Suppressor macrophage treated with lipopolysaccharide for 1 hour (primary cell): ENCODE measurements at places on chromosomes 1 and 21.

DNA sequence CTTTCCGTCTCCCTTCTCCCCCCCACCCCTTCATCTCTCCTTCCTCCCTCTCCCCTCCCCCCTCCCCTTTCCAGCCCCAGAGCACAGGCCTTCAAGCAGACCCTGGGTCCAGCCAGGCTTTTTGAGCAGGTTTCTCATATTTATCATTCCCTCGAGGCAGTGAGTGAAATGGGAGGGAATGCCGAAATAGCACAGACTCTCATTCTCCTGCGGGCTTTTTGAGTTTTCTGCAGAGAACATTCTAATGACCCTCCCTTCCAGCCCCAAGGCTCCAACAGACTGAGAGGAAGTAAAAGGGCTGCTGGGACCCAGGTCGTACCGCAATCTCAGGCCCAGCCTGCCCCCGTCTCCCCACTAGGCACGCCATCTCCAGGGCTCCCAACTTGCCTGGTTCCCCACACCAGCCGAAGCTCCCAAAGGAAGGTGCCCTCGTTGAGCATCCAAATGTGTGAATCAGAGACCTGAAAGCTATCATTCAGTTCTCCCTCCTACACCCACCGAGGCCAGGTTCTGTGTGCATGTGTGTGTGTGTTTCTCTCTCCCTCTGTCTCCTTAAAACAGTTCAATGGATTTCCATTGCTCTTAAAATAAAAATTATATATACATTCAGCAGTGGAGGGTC lies 22.3 kb downstream of the ACTA1 start:
- DNase-seq = no peak

DNA sequence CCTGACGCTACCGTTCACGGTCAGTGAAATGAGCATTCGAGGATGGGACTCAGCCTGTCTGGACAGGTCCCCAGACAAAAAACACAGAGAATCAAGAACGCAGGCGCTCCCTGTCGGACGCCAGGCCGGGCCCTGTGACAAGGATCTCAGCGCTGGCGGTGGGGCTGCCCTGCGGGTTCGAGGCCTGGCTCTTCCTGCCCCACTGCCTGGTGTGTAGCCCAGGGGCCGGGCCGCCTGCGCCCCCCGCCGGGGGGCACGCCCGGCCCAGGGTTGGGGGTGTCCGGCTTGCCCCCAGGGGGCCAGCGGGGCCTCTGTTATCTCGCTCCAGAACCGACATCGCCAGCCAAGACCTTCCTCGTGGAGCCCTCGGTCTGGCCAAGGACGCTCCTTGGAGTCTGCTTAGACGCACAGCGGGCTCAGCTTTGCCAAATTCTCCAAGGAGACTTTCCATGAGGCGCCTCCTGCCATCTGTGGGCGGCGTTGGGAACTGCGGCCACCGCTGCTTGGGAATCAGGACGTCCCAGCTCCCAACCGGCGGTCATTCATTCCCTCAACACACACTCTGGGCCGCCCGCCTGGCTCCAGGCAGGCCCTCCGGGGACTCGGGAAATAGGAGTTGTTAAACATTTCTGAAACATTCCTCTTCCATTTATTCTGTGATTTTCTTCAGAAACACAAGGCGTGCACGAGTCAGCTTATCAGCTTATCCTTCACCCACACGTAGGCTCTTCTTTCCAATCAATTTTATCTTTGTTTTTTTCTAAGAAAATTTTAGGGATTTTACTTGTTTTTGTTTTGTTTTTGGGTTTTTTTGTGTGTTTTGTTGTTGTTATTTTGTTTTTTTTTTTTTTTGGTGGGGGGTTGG lies 11.3 kb upstream of the RIPK4 start:
- DNase-seq = peak; percentile 81

DNA sequence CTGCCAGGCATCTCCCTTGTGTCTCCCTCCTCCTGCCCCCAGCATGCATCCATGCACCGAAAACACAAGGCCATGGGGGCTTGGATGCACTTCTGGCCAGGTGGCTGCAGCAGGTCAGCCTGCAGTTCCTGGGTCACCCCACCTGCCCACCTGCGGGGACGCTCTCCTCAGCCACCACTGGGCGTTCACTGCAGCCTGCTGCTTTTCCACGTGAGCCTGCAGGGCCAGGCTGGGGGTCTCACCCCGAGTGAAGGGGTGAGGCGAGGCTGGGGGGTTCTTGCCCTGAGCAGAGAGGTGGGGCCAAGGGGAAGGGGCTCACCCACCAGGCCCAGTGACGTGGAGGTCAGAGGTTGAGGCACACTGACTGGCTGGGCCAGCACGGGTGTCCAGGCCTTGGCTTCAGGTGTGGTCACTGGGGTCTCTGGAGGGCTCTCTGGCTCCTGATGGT lies 64.6 kb downstream of the WNT9A start:
- DNase-seq = no peak

DNA sequence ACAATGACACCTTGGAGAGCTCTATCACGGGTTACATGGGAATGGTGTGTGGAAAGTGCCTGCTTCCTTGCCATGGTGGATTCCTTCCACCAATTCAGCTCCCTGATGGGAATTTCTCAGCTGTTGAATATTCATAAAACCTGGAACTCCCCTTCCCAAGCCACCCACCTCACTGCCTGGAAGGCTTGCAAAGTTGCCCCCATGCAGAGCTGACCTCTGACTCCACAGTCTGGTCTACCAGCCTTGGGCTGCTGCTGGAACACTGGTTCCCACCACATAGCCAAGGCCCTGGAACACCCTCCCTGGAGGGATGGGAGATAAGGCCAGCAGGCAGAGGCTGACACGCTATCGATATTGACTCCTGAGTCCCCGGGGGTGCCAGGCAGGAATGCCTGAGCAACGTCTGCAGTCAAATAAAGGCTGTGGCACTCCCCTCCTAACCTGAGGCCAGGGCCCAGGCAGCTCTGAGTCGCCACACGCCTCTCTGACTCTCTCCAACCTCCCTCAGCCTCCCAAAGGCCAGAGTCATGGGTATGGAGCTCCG lies 8.8 kb downstream of the CCDC24 start:
- DNase-seq = no peak

DNA sequence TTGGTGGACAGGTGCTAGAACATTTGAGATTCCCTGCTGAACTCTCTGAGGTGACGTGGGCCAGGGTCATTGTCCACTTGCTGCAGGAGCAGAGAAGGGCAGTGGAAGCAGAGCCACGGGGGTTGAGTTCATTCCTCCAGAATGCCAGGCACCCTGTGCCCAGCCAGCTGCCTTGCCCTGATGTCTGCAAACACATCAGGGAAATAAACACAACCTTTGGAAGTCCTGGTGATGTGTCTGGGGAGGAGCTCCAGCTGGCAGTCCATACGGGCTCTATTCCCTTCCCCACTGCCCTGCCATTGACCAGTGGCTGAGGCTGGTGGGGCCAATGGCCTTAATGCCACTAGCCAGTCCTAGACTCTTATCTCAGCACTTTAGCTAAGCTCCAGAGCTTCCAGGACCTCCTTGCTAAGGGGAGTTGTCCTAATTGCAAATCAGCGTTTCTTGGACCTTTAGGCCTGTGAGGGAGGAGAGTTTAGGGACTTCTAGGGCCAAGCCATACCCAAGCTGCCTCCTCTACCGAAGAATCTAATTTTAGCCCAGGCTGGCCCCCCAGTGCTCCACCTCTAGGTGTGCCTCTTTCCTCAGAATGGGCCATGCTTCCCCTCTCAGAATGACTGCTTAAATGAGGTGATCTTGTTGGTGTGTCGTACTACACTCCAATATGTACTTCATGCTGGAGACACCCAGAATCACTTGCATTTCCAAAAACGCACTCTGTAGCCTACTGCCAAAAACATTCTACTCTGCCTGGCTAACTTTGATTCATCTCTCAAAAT lies 25.9 kb upstream of the MFSD2A start:
- DNase-seq = no peak
